ENCODE measurements at places on chromosomes 3 and 15.

- no peak for DNase-seq
These were observed 346.8 kb downstream of the EPHA6 start for GRCh38 chr3:97161169-97161568.

DNA sequence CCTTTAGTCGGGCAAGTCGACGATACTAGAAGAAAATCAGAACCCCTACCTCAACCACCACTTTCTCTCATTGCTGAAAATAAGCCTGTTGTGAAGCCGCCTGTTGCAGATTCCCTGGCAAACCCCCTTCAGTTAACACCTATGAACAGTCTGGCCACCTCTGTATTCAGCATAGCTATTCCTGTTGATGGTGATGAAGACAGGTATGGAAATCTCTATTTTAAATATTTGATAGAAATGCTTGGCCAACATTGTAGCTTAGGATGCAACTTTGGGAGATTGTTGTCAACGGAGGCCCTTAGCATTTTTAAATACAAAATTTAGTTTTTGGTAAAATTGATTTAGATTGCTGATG is 3.0 kb downstream of the TSC22D2 start:
- DNase-seq, result no peak

GRCh38 chr15:40282147-40282868 is 556 bp downstream of the ANKRD63 start:
- no peak for DNase-seq

DNA sequence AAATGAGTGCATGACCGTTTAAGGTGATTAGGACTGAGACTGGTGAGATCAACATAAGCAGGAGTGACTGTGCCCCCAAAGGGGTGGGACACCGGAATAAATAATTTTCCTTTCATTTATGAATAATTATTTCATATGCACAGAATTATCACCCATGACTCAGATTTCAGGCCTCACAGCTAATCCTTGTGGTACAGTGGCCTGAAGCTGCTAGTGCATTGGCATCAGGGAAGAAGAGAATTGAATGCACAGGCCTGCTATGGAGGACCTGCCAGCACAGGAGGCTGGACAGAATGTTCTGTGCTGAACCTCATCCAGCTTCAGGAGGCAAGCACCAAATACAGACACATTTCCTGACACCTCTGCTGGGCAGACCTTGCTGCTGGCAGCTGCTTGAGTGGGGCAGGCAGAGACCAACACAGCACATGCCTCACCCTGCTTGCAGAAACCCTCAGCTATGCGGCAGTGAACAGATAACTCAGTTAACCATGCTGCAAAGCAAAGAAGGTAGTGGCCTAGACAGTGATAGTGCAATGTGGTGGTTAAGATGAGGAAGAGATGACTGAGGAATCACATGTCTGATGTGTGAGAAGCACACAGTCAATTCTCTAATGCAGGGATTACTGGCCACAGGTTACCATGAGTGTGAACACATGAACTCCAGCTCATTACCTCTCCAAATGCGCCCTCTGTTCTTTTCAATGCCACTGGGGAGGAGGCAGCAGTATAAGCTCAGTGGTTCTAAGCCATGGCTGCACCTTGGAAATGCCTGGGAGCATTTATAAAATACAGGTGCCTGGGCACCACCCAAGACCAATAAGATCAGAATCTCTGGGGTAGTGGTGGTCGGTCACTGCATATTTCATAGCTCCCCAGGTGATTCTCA is 68.1 kb upstream of the SCN5A start:
- no peak for DNase-seq

- no peak for DNase-seq
These were observed 8.5 kb upstream of the ILDR1 start for GRCh38 chr3:122030381-122031122.

- no peak for DNase-seq
These were observed 20.0 kb downstream of the MYO1E start for GRCh38 chr15:59352683-59353082.

DNA sequence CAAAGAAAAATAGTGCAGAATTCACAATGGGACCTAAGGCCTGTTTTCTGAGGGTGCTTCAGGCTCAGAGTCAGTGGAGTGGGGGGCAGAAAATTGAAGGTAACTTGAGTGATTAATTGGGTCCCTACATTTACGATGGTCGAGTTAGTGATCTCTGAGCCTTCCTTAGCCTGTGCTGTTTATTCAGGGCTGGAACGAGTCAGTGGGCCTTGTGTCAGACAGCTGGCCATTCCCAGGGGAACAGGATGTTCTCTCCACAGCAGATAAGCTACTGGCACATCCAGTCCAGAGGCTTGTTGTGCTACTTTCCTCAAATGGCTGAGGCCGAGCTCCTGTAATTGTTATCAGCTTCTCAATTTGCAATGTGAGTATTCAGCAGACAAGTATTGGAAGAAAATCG is 29.2 kb upstream of the CNTN3 start:
- peak; percentile 20 for DNase-seq

- DNase-seq, result no peak
These were observed 18.4 kb downstream of the C3orf70 start for GRCh38 chr3:185134509-185134908.

DNA sequence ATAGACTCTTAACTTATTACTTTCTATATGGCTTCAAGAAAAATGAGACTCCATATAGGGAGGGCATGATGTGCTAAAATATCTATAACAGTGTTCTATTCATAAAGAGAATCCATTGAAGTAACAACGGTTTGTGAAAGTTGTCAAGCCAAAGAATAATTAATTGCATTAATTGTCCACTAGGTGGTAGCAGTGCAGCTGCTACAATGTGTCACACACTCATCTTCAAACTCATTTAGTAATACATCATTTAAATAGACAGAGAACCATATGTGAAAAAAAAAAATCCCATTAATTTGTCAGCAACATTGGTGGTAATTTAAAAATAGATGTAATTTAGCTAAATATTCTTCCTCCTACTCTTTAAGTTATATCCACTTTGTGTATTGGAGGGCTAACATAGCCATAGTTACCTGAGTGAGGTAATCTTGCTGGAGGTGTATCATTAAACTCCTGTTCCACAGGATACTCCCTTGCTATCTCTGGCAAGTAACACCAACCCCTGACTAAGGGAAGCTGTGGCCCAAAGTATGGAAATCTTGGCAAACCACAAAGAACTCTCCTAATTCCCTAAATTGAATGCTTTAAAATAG is 3.7 kb upstream of the CPA3 start:
- DNase-seq, result peak; percentile 49

GRCh38 chr15:55549305-55549704 is 38.8 kb downstream of the PYGO1 start:
- no peak for DNase-seq

DNA sequence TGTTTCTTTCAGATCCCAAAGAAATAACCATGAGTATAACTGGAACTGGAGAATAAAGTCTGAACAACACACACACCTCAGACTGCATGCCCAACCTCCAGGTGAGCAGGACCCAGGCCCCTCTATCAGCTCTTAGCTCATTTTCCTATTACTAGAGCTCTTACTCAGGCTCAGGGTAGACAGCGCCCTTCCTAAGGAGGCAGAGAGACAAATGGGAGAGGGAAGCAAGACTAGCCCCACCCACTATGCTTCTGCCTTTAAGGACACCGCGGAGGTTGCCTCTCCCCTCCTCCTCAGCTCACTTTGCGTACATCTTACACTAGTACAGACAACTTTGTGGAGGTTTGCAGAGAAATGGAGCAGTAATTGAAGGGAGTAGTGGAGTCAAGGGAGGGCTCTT is 44.0 kb upstream of the GLCE start:
- DNase-seq, result no peak

- no peak for DNase-seq
These were observed 17.5 kb upstream of the HHATL start for GRCh38 chr3:42720126-42720525.

DNA sequence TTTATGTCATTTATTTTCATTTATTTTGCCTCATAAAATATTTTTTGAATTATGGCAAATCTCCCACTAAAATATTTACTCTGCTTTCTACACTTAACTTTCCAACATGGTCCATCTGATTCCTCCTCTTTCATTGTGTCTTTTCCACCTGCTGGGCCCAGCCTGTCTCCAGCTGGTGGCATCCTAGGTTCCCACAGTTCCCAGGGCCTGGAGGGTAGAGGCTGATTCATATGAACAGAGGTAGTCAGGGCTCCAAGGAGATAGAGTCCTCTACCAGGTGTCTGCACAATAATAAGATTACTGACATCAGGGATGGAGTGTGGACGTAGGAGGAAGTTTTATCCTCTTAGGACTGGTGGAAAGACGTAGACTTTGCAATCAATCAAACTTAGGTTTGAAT is 14.3 kb downstream of the ZBTB38 start:
- DNase-seq, result no peak

DNA sequence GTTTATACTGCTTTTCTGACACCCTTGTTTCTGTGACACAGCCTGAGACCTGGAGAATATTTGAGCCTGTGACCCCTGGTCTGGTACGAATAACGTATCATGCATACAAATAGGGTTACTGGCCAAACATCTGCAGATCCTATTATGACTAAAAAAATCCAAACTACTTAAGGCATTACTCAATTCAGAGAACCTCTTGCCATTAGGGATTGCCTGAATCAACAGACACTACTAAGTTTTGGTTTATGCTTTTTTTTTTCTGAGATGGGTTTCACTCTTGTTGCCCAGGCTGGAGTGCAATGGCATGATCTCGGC is 35.4 kb downstream of the OSBPL10 start:
- DNase-seq, result no peak

DNA sequence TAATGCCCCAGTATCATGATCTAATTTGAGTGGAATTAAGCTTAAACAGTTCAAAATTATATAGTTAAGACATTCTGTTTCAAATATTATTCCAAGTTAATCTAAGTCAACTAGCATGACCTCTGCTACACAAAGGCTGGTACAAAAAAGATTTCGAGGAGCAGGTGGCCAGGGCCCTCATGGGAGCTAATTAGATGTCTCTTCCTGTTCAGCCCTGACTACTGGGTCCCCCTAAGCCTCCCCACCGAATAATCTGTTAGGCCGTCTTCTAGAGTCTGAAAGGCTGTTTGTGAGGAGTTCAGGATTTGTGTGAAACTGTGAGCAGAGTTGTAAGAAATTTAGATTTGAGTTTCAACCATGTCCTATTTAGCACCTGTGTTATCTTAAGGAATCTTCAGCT is 75.4 kb downstream of the PPM1L start:
- no peak for DNase-seq

GRCh38 chr15:99955532-99955931 is 222.3 kb upstream of the LYSMD4 start:
- DNase-seq, result no peak

DNA sequence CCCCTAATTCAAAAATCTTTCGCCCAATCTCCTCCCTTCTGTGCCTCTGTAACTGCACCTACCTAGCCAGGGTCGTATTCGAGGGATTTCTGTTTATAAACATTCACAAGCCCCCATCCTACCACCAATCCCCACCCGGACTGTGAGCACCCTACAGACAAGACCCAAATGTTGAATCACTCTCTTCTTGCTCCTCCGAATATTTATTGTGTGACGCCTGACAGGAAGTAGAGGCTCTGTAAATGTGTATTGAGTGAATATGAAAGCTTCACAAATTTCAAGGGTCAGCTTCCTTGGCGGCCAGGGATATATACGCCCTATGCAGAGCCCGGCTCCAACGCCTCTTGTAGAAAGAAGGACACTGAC is 1.6 kb downstream of the BDH1 start:
- peak; percentile 38 for DNase-seq

DNA sequence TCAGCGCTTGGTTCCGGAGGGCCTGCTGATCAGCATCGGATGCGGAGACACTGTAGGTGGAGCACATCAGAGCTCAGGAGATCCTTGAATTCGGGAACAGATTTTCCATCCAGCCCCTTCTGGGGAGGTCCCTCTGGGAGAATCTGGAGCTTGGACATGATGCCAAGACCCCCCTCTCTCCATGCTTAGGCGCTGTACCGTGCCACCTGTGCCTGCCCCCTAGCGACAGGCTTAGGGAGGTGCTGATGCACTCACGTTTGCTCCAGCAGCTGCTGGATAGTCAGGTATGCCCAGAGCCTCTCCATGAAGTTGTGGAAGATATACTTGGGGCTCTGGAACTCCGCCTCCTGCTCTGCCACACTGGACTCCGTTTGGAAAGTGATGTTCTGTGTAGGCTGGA is 9.7 kb downstream of the ITIH4 start:
- DNase-seq, result no peak

- DNase-seq, result no peak
These were observed 104.9 kb upstream of the EOMES start for GRCh38 chr3:27827041-27827440.

GRCh38 chr3:172519740-172520139 is 3.5 kb downstream of the TNFSF10 start:
- no peak for DNase-seq

GRCh38 chr15:74425630-74426029 is 8.1 kb downstream of the SEMA7A start:
- no peak for DNase-seq

DNA sequence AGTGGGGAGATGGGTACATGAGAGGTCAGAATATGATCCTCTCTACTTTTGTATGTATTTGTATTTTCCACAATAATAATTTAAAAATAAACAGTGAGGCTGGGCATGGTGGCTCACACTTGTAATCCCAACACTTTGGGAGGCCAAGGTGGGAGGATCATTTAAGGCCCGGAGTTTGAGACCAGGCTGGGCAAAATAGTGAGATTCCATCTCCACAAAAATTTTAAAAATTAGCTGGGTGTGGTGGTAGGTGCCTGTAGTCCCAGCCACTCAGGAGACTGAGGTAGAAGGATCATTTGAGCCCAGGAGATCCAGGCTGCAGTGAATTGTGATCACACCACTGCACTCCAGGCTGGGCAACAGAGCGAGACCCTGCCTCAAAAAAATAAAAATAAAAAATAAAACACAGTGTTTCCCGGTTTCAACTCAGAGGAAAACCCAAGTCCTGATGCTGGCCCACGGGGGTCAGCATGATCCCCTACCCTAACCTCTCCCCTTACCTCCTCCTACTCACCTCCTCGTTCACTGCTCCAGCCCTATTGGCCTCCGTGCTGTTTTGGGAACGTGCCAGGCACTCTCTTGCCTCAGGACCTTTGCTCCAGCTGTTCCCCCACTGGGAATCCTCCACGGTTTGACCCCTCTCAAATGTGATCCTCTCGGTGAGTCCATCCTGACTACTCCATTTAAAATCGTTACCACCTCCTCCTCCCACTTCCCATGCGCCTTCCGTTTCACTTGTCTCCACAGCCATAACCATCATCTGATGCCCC is 2.9 kb upstream of the KLHL40 start:
- no peak for DNase-seq

- DNase-seq, result no peak
These were observed 858 bp downstream of the RBM5 start for GRCh38 chr3:50089609-50089945.

All from midbrain (tissue), 1 donor.